Stimulated activated CD4-positive, alpha-beta T cell treated with anti-CD3 and anti-CD28 coated beads, Interleukin-4, amount 100 ng/mL, for 48 hours (primary cell): ENCODE measurements at places on chromosomes 11 and 22.

- no peak for DNase-seq
These were observed 36.8 kb downstream of the KCNC1 start for GRCh38 chr11:17771415-17771814.

DNA sequence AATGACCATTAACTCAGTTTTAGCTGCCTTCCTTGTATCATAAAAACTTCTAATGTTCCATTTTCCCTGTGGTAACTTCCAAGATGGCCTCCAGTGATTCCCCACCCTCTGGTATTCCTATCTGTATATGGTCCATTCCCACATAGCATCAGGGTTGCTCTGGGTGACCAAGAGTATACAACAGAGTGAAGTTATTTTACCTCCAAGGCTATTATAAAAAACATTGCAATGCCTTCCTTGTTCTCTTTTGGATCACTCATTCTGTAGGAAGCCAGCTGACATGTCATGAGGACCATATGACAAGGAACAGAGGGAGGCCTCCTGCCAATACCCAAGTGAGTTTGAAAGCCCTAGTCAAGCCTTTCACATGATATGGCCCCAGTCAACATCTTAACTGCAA lies 30.1 kb downstream of the ZNF280B start:
- no peak for DNase-seq

GRCh38 chr11:95242845-95243605 lies 12.0 kb upstream of the SESN3 start:
- no peak for DNase-seq

DNA sequence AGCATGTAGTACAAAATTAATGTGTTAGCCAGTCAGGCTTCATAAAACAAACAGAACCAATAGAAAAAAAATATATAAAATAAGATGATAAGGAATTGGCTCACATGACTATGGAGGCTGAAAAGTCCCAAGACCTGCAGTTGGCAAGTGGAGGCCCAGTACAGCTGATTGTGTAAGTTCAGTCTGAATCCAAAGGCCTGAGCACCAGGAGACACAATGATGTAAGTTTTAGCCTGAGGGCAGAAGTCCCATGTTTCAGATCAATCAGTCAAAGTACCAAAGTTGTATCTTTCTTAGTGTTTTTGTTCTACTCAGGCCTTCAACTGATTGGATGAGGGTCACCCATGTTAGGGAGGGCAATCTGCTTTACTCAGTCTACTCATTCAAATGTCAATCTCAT lies 14.3 kb upstream of the OR10D3 start:
- DNase-seq: no peak

DNA sequence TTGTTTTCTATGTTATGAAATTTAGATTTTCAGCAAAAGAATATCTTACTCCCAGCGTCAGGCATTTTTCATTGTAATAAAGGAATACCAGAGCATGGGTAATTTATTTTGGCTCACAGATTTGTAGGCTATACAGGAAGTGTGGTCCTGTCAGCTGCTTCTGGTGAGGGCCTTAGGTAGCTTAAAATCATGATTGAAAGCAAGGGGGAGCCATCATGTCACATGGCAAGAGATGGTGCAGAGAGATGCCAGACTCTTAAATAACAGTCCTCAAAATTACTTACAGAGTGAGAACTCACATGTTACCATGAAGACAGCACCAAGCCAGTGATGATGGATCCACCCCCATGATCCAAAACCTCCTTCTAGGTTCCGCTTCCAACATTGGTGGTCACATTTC lies 825.0 kb upstream of the CHORDC1 start:
- DNase-seq: no peak

DNA sequence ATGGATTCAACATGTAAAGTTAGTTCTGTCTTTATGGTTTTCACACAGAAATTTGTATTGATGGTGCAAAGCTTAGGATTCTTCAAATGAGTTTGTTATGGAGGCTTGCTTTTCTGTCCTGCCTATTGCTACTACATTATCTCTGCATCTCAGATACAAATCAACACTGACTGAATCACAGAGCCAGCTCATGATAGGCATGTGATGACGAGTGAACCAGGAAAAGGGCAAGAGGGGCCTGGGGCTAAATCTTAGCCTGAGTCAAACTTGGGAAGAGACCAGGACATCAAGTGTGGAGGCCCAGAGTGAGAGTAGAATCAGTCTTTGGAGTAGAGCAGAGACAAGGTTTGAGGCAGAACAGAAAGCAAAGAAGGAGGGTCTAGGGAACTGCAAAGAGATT lies 107.1 kb upstream of the CD44 start:
- DNase-seq: no peak

DNA sequence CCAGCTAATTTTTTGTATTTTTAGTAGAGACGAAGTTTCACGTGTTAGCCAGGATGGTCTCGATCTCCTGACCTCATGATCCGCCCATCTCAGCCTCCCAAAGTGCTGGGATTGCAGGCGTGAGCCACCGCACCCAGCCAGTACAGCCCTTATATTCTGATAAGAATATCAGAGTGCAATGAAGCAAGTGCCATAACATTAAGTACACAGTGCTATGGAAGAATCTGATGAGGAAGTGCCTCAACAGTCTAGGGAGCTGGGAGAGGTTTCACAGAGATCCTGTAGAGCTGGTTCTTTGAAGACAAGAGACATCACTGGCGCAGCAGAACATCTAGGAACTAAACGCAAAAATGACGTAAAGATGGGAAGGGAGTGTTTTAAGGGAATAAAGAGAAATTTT lies 2.1 kb downstream of the RTCB start:
- no peak for DNase-seq

DNA sequence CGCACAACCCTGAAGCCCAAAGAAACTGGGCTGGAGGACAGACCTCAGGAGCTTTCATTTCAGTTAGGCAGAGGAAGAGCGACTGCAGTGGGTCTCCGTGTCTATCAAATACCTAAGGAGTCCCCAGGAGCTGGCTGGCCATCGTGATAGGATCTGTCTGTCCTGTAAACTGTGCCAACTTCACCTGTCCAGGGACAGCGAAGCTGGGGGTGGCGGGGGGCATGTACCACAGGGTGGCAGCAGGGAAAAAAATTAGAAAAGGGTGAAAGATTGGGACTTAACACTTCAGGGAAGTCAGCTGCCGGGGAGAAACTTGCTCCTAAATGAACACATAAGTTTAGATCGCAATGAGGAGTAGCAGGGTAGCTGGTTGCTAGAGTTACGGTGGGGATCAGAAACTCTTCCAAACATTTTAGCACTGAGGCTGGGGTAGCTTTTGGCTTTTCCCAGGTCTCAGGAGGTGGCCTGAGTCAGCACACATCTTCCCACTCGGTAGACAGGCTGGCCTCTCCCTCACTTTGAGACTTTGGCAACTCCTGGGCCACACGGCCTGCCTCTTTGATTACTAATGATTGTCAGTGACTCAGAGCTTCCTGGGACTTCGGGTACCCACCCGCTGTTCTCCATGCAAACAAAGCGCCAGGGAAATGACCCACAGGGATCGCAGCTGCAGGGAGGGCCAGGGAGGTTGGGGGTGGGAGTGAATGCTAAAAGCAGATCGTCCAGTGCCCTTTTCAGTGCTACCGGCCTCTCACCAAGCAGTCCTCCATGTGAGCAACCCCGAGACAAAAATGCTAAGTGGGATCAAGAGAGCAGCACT lies 2.9 kb upstream of the MTFP1 start:
- DNase-seq: peak; percentile 47

DNA sequence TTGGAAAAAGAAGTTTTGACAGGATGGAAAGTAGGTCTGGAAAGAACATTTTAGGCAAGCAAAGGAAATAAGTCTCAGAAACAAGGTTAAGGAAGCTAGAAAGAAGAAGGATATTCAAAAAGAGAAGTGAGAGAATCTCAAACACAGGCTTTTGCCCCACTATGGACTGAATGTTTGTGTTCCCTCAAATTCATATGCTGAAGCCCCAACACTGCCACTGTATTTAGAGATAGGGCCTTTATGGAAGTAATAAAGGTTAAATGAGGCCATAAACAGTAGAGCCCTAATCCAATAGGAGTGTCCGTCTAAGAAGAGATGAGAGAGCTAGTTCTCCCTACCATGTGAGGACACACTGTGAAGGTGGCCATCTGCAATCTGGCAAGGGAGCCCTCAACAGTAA lies 20.6 kb upstream of the RPS13 start:
- DNase-seq: no peak

DNA sequence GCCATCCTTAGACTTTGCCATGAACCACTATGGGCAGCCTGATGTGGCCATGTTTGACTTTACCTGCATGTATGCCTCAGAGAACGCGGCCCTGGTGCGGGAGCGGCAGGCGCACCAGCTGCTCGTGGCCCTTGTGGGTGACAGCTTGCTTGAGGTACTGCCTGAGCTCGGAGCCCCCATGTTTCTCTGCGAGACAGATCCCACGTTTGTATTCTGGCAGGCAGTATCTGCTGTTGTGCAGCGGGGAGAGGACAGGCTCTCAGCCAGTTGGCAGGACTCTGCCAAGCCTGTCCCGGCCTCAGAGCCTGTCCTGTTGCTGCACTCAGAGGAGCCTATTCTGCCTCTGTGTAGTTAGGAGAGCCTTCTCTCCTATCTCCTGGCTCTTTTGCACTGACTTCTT lies 109.9 kb downstream of the MICAL2 start:
- DNase-seq: no peak

GRCh38 chr11:129950101-129951091 lies 52.2 kb downstream of the PRDM10 start:
- DNase-seq: no peak

- no peak for DNase-seq
These were observed 871 bp upstream of the SEZ6L start for GRCh38 chr22:26168330-26168851.

GRCh38 chr22:37994049-37994448 lies 9.7 kb upstream of the SOX10 start:
- no peak for DNase-seq

DNA sequence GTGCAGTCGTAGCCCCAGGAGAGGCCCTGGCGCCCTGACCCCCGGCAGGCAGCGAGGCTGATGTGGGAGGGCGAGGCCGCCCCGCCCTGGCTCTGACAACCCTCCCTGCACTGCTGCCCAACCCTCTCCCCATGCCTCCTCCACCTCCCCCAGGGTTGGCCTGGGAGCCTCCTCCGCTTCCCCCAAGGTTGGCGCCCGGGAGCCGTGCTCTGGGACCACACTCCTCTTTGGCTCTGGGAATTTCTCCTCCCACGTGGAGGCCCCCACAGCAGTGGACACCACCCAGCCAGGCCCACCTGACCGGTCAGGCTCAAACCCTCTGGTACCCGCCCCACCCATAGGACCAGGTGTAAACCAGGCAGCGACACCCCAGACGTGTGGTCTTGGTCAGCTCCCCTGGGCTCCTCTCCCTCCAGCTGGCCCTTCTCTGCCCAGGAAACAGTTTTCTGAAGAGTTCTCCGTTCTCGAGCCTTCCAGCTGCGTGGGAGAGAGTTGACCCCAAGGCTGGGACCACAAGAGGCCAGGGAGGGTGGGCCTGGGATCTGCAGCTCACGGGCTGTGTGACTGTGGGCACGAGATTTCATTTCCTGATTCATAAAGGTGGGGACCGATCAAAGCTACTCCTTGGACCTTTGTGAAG lies 39.5 kb upstream of the BRSK2 start:
- DNase-seq: no peak

- DNase-seq: no peak
These were observed 71.1 kb downstream of the PPFIBP2 start for GRCh38 chr11:7584910-7585309.

GRCh38 chr11:2674658-2675131 lies 25.1 kb downstream of the KCNQ1OT1 start:
- no peak for DNase-seq

- no peak for DNase-seq
These were observed 31.8 kb downstream of the FEZ1 start for GRCh38 chr11:125464270-125464662.

DNA sequence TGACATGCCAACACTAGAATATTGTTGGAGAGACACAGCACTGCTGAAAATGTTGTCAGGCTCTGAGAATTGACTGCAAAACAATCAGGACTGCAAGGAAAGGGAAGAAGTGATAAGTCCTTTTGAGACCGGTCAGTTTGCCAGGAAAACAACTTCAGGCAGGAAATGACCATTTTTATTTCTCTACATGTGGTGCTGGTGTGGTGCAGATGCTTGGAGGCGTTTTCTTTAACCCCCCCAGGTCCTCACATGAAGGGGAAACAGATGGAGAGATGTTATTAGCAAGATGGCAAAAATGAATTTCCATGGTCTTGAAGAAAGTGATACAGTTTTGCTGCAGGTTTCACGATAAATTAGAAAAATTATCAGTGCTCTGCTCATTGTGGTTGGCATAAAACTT lies 5.7 kb downstream of the AP2A2 start:
- no peak for DNase-seq

DNA sequence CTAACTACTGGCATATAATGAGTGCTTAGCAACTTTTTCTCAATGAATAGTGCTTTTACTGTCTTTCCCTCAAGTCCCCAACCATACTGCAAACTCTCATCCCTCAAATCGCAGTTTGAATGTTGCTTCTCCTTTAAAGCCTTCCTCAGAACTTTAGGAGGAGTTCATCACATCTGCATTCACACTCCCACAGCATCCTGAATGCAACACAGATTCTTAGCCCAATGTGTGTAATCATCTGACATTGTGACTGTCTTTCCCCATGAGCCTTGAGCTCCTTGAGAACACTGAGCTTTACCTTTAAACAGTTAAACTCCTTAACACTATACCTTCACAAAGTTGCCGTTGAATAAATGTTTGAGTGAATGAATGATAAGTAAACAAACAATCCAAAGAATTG lies 81.7 kb upstream of the FAM181B start:
- no peak for DNase-seq

DNA sequence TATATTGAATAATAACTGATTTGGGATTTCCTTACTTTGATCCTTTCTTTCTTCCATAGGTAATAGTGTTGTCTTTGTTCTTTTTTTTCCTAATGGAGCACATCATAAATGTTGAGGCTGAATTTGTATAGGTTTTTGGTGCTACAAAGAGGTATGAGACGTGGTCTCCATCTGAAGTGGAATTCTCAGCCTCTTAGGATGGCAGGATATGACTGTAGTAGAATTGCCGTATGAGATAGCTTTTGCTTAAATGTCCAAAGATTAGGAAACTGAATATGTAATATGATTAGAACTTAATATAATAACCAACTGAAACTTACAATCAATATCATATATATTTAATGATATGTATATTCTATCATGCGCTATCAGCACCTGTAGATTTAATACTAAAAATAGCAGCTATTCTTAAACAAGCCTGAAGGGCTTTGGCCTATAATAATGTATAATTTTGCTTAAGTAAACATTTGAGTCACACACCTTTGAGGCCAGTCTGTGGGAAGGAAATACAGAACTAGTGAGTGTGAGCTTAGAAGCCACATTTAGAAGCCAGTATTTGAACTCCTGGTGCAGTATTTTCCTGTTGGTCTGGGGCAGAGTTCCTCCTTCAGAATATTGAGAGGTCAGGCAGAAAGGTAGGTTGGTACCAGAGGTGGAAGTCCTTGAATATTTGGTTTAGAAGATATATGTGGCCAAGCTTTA lies 62.6 kb downstream of the SWAP70 start:
- DNase-seq: no peak

DNA sequence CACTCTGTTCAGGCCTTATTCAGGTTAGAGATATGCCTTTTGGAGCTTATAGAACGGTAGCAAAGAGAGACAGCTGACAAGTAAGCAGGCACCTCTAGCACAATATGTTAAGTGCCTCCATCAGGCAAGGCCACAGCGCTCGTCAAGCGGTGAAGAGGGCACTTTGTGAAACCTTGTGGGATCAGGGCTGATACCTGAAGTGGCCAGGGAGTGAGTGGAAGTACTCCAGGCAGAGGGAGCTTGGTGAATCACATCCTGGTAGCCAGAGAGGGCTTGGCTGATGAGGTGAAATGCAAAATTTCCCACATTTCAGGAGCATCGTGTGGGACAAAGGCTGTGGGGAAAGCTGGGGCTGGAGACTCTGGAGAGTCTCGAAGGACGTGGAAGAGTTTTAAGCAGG lies 87.4 kb downstream of the PKNOX2 start:
- DNase-seq: no peak
